ENCODE measurements at places on chromosomes 13 and 19. TPM values are rescaled to one million over a fixed set of nuclear protein-coding genes. Genes with fewer than 3 reads are reported as not detected.

ZNF738 gene
- 5.5 TPM for total RNA-seq

PPM1N gene
- total RNA-seq: 1.1 TPM

ETHE1 gene
- 189 TPM for total RNA-seq

LPAR2 gene
- 23.2 TPM for total RNA-seq

ZNF729 gene
- under 0.01 TPM for total RNA-seq

POLR2I gene
- 55.5 TPM for total RNA-seq

CCDC122 gene
- total RNA-seq: 11.4 TPM

LHB gene
- not detected for total RNA-seq

KLK11 gene
- not detected for total RNA-seq

ATP13A1 gene
- 42.4 TPM for total RNA-seq

HCN2 gene
- total RNA-seq: 0.33 TPM

TRIP10 gene
- total RNA-seq: 162 TPM

RGL3 gene
- total RNA-seq: 2.4 TPM

PHLDB3 gene
- 45.5 TPM for total RNA-seq

IZUMO2 gene
- total RNA-seq: 0.39 TPM
